NCI-H2081 treated with DMSO at 0.1 percent for 48 hours (cell line): ENCODE measurements at places on chromosomes 16 and 17.

DNA sequence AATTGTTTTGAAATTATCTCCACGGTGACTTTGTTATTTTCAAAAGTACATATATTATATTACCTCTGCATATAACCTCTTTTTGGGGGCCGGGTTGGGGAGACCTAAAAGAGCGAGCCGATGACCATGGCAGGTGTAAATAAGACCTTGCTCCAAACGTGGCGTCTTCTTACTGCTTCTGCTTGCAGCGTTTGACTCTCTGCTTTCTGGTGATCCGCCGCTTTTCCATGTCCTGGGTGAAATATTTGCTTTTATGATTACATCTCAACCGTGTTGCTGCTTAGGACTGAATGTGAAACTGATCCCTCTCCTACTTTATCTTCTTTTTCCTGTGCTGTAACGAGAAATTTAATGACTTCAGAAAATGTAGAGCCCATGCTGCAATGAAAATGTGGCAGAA is 18.1 kb downstream of the ATMIN start:
- no peak for DNase-seq

- no peak for DNase-seq
These were observed 7.8 kb downstream of the ACSF3 start for GRCh38 chr16:89101303-89102040.

DNA sequence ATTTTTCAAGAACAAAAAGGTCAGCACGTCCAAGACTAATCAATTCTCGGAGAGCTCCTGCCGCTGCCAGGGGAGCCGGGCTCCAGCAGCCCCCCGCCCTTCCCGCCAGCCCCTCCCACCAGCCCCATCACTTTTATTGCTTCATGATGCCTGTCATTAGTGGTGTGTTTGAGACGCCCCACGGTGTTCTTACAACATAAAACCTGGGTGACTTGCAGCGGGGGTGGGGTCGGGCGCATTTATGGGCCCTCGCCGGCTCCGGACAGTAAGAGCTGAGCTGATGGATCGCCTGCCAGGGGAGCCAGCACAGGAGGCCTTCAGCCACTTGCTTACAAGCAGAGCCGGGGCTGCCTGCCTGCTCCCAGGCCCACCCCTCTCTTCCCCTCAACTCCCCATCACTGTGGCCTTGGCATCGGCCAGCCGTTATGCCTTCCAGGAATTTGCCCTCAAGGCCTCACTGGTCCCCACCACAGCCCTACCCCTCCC is 82.9 kb upstream of the CBX4 start:
- no peak for DNase-seq

GRCh38 chr16:26724189-26724588 is 342.5 kb upstream of the C16orf82 start:
- DNase-seq, result no peak

DNA sequence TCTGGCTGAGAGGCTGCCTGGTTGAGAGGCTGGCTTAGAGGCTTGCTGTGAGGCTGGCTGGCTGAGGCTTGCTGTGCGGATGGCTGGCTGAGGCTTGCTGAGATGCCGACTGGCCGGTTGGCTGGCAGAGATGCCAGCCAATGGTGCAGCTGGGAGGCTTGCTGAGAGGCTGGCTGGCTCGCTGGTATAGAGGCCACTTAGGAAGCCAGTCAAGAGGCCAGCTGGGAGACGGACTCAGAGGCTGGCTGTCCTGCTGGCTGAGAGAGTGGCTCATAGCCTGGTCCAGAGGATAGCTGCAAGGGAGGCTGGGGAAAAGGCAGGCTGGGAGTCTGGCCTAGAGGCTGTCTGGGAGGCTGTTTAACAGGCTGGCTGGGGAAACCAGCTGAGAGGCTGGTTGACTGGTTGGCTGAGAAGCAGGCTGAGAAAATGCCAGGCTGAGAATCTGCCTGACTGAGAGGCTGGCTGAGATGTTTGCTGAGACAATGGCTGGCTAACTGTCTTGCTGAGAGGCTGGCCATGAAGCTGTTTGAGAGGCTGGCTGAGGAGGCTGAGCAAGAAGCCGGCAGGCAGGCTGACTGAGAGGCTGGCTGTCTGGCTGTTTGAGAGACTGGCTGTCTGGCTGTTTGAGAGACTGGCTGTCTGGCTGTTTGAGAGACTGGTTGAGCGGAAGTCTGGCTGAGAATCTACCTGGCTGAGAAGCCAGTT is 37.5 kb upstream of the ACSM2B start:
- no peak for DNase-seq

DNA sequence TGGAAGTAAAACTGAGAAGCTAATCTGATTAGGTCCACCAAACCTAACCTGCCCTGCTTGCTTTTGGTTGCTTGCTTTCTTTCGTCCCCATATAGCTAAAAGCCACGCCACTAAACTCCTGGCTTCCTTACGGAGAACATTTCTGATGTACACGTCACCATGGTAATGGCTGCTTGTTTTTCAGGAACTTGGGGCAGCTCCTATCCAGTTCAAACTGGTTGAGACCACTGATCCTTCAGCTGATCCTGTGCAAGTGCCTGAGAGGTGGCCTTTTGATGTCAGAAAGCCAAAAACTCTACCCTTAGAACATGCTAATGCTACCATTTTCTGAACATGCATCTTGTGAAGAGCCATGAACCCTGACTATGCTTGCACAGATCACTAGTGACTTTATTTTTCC is 14.4 kb upstream of the DHRS7C start:
- no peak for DNase-seq

- DNase-seq, result no peak
These were observed 19.2 kb upstream of the LITAF start for GRCh38 chr16:11605891-11606290.

DNA sequence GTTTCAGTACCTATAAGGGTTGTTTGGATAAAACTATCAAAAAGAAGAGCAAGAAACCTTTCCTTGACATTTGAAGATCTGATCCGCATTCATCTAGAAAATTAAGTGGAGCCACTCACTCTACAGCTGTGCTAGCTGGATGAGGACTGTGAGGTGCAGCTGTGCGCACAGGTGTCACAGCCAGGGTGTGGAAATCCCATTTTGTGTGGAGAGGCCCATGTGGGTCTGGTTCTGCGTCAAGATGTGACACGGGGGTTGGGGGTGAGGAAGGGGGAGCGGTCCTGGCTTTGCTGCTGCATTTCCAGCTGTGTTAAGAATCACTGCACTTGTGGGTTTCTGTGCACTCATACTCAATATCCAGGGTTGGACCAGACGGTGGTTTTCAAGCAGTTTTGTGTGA is 70.7 kb downstream of the CLEC16A start:
- DNase-seq, result no peak

DNA sequence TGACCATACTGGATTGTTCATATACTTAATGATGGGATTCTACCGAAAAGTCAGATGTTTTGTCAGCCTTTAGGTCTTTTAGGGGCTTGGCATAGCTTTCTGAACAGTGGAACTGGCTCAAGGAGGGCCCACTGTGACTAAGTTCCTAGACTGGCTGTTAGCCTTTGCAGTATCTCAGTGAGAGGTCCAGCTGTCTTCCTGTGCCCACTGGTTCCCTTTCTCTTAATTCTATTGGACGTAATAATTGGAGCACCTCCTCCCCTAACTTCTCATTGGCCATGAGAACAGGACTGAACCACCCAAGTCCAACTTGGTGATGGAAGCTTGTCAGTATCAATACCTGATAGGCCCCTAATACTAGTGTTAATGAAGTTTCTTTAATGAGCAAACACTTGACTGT is 13.5 kb downstream of the KPNA2 start:
- DNase-seq, result no peak

DNA sequence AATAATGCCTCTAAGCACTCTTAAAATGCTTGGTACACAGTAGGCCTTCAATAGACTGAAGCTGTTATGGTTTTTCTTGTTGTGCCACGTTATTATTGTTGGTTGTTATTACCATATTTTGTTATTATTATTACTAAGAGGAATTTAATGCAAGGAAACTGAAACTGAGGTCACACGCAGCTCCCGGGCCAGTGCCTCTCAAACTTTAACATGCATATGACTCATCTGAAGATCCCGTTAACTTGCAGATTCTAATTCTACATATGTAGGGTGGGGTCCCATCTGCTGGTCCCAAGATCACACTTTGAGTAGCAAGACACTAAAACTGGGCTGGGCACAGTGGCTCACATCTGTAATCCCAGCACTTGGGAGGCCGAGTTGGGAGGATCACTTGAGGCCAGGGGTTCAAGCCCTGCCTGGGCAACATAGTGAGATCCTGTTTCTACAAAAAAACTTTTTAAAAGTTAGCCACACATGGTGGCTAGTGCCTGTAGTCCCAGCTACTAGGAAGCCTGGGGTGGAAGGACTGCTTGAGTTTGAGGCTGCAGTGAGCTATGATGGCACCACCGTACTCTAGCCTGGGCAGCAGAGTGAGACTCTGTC is 888 bp downstream of the ACSM5 start:
- no peak for DNase-seq
